ENCODE measurements at places on chromosomes 1 and 21.

DNA sequence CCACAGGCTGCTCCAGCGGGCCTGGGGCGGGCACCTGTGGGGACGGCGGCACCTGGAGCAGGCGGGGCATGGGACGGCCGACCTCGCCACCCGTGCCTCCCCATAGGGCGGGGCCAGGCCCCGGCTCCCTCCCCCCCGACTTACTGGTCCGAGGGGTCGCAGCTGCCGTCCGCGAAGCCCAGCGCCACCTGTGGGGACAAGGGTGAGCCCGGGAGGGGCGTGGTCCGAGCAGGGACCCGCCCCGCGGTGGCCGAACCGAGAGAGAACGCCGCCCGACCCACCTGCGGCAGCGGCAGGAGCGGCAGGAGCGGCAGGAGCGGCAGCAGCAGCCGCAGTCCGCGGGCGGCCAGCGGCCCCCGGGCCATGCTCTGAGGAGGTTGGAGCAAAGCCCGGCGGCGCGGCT is at the start of gene TMEM52:
TSS of gene TMEM52 (minus strand) at position 379 of the 403 bp plus-strand sequence. CDS start at position 365, 14 bp downstream.
- DNase-seq = no peak

DNA sequence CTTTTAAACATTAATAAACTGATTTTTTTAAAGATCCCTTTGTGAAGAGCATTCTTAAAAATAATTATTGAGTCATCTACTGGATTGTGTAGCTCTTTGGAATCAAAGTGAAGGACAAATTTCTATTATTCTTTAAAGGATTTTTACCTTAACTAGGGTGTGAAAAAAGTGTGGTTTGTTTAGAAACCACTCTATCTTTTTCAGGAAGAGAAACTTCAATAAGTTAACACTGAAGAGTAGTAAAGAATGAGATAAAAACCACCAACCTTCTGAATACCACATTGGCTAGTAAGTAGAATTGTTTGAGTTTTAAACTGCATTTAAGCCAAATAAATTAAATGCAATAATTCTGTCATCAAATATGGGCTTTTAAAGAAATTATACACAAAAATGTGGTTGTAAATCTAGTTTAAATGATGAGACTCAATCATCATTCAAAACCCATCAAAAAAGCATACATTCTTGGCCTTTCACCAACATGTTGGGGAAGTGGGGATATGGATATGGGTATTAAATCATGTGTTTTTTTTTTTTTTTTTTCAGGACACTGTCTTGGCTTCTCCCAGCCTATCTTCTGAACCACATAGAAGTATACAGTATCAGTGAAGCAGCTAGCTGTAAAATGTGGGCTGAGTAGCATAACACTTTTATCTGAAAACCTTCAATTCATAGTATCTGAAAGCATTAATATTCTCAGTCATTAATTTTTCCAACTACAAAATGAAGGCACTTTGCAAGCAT is 4.8 kb downstream of the S1PR1 start:
- peak; percentile 44 for DNase-seq

GRCh38 chr1:197911857-197912696 is 5.1 kb upstream of the LHX9 start:
- DNase-seq = no peak

- DNase-seq = peak; percentile 30
Observed at GRCh38 chr1:116853680-116854402, 55.9 kb upstream of the PTGFRN start.

DNA sequence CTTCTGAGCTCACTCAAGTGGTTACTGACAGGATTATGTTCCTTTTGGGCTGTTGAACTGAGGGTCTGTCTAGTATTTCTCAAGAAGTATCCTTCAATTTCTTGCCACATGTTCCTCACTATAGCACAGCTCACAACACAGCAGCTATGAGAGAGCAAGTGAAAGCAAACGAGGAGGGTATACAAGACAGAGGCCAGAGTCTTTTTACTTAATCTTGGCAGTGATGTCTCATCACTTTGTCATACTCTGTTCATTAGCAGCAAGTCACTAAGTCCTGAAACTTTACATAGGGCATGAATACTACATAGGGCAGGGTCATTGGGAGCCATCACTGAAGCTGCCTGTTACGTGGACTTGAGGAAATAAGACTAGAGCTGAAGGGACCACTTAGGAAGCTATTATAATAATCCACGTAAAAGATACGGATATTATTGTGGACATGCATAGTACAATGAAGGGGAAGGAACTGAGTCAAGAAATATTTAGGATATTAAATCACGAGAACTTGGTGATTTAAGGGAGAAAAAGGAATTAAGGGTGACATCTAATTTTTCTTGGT is 63.7 kb downstream of the SLC30A7 start:
- no peak for DNase-seq

- DNase-seq = no peak
Observed at GRCh38 chr1:153375511-153375910, at the start of gene S100A12. Gene S100A12, minus strand, starts transcription at chr1:153375621. Its CDS starts 1,029 bp downstream, at chr1:153374592.

DNA sequence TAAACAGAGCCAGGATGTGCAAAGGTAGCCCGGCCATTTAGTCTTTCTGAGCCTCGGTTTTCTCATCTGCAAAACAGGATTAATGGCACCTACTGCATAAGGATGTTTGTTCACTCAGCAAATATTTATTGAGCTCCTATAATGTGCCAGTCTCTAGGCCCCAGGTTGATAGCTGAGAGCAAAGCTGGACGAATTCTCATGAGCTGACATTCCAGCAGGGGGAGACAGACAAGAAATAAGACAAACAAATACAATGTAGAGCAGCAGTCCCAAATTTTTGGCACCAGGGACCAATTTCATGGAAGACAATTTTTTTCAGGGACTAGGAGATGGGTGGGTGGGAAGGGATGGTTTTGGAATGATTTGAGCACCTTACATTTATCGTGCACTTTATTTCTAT is 74.3 kb upstream of the PAX7 start:
- DNase-seq = peak; percentile 19

DNA sequence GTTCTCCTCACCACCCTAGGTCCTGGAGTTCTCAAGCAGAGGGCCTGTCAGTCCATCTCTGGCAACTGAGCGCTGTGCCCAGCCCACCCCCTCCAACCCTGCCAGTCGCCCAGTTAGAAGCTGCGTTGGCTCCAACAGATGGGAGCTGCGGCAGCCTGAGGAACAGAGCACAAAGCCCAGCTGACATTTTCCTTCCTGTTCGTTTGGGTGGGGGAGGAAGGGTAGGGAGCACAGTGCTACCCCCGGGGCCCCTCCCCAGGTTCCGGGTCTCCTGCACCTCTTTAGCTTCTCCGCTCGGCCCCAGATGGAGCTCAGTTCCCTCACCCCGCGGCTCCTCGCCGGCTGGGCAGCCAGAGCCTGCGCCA is 1.4 kb downstream of the LRRN2 start:
- DNase-seq = no peak

DNA sequence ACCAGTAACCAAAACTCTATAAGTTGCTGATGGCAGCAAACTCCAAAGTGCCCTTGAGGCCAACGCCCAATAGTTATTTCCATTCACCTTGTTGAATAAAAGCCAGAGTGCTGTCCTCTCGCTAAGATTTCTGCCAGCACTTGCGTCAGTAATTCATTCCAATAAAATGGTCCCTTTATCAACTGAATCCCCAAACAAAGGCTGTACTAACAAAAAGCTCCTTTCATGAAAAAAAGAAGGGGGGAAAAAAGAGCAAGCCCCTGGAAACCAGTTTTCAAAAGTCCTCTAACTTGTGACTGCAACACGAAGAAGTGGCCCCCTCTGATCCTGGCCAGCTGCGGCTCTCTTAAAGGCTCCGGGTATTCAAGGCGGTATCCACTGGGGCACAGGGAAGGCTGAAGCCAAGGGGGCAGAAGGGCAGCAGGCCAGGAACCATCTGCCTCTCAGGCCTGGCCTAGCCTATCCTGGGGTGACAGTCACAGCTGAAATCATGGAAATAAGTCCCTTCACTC is 55.8 kb upstream of the ZNF326 start:
- no peak for DNase-seq

- no peak for DNase-seq
Observed at GRCh38 chr21:33025489-33026442, at the start of gene OLIG2. Gene OLIG2, plus strand, starts transcription at chr21:33025935. Its CDS starts 928 bp downstream, at chr21:33026863.

DNA sequence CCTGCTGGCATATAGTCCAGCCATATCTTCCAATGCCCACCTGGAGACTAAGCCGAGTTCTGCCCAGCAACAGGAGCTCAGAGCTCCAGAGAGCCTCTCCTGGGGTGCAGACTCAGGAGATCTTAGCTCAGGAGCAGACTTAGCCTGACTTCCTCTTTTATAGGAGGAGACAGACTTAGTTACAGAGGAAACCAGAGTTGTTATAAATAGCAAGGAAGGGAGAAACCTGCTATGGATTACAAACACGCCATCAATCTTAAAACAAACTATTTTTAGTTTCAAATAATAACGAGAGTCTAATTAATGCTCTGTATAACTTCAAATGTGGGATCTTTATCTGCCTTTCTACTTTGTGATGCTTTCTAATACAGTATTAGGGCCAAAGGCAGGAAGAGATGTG is 3.3 kb upstream of the KIF21B start:
- DNase-seq = no peak

- no peak for DNase-seq
Observed at GRCh38 chr21:40345711-40346321, 478.6 kb downstream of the PCP4 start.

GRCh38 chr21:45413922-45414321 is 9.0 kb downstream of the COL18A1 start:
- no peak for DNase-seq

DNA sequence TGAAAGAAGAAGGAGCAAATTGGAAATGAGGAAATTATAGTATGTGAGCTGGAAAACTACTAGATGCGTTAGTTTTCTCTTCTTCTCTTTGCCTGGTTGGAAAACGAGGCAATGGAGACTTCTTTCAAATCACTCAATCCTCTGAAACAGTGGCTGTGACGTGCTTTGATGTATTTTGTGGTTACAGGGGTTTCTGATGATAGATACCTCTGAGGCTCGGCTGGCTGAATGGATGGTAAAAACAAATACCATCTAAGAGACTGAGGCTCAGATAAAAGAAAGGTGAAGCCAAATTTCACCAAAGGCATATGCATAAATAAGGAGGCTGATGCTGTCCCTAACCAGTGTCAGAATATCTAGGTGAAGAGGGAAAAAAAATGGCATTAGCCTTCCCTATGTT is 15.1 kb downstream of the MAB21L3 start:
- DNase-seq = no peak

DNA sequence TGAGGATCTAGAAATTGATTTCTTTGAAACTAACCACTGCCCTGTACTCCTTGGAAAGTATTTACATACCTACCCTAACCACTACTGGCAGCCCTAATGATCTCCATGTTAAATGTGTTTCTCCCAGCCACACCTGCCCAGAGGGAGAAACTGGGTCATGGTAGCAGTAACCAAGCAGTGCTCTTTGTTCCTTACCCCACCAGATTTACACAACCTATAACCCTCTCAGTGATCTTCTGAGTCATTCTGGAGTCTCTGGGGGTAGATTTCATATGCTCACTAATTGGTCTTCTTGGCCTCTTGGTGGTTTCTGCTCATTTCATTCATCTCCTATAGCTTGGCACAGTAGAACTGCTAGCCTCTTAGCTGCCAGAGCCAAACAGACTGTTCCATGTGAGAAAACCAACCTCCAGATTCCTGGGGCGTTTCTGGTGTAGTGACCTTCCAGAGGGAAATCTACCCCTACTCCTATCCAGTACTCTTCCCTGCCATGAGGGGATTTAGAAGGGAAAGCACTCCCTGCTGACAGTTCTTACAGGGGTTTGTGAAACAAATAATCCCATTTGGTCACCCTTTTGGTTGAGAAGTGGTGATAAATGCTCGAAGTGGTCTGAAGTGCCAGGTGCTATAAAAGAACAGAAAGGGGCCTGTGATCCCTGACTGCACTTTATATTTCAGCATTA is 36.2 kb upstream of the LRIG2 start:
- DNase-seq = peak; percentile 73

- no peak for DNase-seq
Observed at GRCh38 chr1:94182191-94182590, 55.2 kb downstream of the ARHGAP29 start.

GRCh38 chr1:1344655-1345361 is 4.4 kb downstream of the DVL1 start:
- no peak for DNase-seq

- DNase-seq = no peak
Observed at GRCh38 chr1:36253161-36253862, 29.1 kb downstream of the THRAP3 start.

- DNase-seq = no peak
Observed at GRCh38 chr1:97832481-97832880, 88.4 kb downstream of the DPYD start.

- DNase-seq = peak; percentile 20
Observed at GRCh38 chr1:93904228-93904627, 5.0 kb downstream of the GCLM start.

- DNase-seq = no peak
Observed at GRCh38 chr1:2025491-2025981, 6.4 kb downstream of the GABRD start.

- DNase-seq = no peak
Observed at GRCh38 chr1:230747127-230747730, at the start of gene CAPN9. Gene CAPN9, plus strand, starts transcription at chr1:230747388. Its CDS starts 109 bp downstream, at chr1:230747497.

GRCh38 chr1:29632806-29633615 is 396.7 kb downstream of the PTPRU start:
- DNase-seq = no peak

- no peak for DNase-seq
Observed at GRCh38 chr1:91672601-91673161, 172.0 kb downstream of the CDC7 start.

DNA sequence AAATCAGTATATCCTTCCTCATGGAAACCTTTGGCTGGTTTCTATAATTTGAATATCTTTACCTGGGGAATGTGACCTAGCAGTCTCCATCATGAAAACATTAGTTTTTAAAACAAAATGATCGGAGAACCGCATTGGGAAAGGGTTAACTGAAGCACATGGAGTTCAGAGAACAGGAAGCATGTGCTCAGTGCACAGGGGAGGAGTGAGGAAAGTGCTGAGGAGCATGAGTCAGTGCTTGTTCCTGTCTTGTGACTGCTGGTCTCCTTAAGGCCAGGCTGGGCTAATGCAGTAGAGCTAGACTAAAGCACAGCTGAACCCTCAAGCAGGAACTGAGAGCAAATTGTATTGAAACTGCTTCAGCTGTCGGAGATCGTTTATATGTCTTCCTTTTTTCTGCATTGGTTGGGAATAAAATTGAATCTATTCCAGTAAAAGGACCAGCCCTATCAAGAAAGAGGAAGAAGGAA is 5.8 kb downstream of the IFI16 start:
- peak; percentile 93 for DNase-seq

DNA sequence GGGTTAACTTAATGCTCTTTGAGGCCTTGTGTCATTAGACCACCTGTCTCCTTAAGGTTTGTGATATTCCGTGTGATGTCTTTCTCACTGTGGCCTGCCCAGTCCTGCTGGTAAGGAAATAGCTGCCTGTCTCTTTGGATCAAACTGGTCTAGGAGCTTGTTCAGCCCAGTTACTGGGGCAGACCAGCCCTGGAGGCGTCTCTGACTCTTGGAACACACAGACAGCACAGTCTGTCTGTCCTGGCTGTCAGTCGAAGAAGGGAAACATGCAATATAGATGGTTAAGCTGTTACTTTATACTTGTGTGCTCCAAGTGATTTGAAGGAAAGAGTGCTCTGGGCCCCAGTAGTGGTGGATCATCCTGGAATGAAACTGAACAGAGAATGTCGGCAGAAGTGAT is 20.4 kb downstream of the PBX1 start:
- DNase-seq = no peak

GRCh38 chr1:14614341-14614740 is 15.9 kb downstream of the KAZN start:
- DNase-seq = no peak

- peak; percentile 81 for DNase-seq
Observed at GRCh38 chr1:172727956-172728603, 69.2 kb downstream of the FASLG start.

GRCh38 chr1:156801409-156802121 is 15.1 kb downstream of the SH2D2A start:
- DNase-seq = no peak
